Liver (tissue), 10 donors: ENCODE measurements at places on chromosomes 7 and 10.

GRCh38 chr7:23378996-23379395, 79.9 kb downstream of the MALSU1 start:
- no peaks in the 10 kb centered on the region for H3K4me1 ChIP-seq
- no peak for DNase-seq
- H3K4me3 ChIP-seq: no peak overlapping the region
- H3K27ac ChIP-seq: no peak overlapping the region
- H3K27me3 ChIP-seq: no peaks in the 10 kb centered on the region

GRCh38 chr10:131588704-131589220, 277.2 kb upstream of the TCERG1L start:
- H3K4me3 ChIP-seq: no peak overlapping the region
- no peaks in the 10 kb centered on the region for H3K36me3 ChIP-seq
- no peaks in the 10 kb centered on the region for H3K27me3 ChIP-seq
- DNase-seq: no peak
- no peaks in the 10 kb centered on the region for H3K4me1 ChIP-seq
- H3K27ac ChIP-seq: no peak overlapping the region

- no peak overlapping the region for H3K27ac ChIP-seq
- no peaks in the 10 kb centered on the region for H3K36me3 ChIP-seq
- H3K27me3 ChIP-seq: no peaks in the 10 kb centered on the region
- H3K4me1 ChIP-seq: no peaks in the 10 kb centered on the region
Observed at GRCh38 chr10:113524539-113525490, 28.0 kb upstream of the HABP2 start.

DNA sequence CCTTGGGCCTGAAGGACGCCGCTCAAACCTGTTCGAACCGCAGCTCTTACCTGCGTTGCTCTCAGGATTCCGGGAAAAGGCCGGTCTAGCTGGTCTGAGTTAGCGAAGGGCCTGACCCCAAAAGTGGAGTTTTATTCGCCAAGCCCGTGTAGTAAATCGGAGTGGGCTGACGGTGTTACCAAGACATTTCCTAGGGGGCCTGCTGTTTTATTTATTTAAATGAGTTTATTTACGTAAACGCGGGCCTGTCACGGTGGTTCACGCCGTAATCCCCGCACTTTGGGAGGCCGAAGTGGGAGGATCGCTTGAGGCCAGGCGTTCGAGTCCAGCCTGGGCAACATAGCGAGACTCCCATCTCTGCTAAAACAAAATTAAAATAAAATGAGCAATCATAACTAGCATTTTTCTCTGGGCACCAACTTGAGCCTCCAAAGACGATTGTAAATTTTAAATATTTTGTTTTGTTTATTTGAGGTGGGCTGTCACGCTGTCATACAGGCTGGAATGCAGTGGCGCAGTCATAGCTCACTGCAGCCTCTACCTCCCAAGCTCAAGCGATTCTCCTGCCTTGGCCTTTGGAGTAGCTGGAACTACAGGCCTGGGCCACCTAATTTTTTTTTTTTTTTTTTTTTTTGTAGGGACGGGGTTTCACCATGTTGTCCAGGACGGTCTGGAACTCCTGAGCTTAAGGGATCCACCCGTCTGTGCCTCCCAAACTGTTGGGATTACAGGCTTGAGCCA, 903 bp downstream of the ZNF655 start:
- peaks cover 10% of the 10 kb centered on the region for H3K36me3 ChIP-seq
- peaks cover 8% of the 10 kb centered on the region for H3K4me1 ChIP-seq
- peak overlapping the region; percentile 92 for H3K27ac ChIP-seq
- no peaks in the 10 kb centered on the region for H3K27me3 ChIP-seq
- peak overlapping the region; percentile 71 for H3K4me3 ChIP-seq

GRCh38 chr10:93267521-93267920, 193.8 kb downstream of the CYP26A1 start:
- no peaks in the 10 kb centered on the region for H3K27me3 ChIP-seq
- no peak overlapping the region for H3K27ac ChIP-seq
- H3K4me3 ChIP-seq: no peak overlapping the region
